ENCODE measurements at places on chromosomes 7 and 10.

- DNase-seq = no peak
Measured at GRCh38 chr7:114160925-114161324, 242.1 kb upstream of the PPP1R3A start.

GRCh38 chr7:131741446-131741845 lies 185.0 kb upstream of the PODXL start:
- no peak for DNase-seq

GRCh38 chr7:145156834-145157233 lies 321.0 kb upstream of the TPK1 start:
- DNase-seq = no peak

DNA sequence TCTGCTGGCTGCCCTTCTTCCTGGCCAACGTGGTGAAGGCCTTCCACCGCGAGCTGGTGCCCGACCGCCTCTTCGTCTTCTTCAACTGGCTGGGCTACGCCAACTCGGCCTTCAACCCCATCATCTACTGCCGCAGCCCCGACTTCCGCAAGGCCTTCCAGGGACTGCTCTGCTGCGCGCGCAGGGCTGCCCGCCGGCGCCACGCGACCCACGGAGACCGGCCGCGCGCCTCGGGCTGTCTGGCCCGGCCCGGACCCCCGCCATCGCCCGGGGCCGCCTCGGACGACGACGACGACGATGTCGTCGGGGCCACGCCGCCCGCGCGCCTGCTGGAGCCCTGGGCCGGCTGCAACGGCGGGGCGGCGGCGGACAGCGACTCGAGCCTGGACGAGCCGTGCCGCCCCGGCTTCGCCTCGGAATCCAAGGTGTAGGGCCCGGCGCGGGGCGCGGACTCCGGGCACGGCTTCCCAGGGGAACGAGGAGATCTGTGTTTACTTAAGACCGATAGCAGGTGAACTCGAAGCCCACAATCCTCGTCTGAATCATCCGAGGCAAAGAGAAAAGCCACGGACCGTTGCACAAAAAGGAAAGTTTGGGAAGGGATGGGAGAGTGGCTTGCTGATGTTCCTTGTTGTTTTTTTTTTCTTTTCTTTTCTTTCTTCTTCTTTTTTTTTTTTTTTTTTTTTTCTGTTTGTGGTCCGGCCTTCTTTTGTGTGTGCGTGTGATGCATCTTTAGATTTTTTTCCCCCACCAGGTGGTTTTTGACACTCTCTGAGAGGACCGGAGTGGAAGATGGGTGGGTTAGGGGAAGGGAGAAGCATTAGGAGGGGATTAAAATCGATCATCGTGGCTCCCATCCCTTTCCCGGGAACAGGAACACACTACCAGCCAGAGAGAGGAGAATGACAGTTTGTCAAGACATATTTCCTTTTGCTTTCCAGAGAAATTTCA lies 1.7 kb downstream of the ADRB1 start:
- no peak for DNase-seq

- DNase-seq = no peak
Measured at GRCh38 chr7:52669031-52669430, 366.4 kb upstream of the POM121L12 start.
